A549 treated with DMSO at 1 μM for 4 hours (cell line): ENCODE measurements at places on chromosomes 3 and 15. TPM values are rescaled to one million over a fixed set of nuclear protein-coding genes. Genes with fewer than 3 reads are reported as not detected.

GPR149 gene
- total RNA-seq: not detected in 5 replicates

GPR176 gene
- total RNA-seq: 11.1 to 16.5 TPM (median 13.2 TPM) in 5 replicates

PLIN1 gene
- total RNA-seq: 0.05 to 0.17 TPM (median 0.08 TPM) in 4 of 5 replicates, not detected in the other

GOLGA6A gene
- 0.07 to 0.16 TPM in 2 of 5 replicates, not detected in the others for total RNA-seq

GPR160 gene
- total RNA-seq: 1.0 to 2.6 TPM (median 2.0 TPM) in 5 replicates

AHSG gene
- 0.08 TPM in 1 of 5 replicates, not detected in the others for total RNA-seq

LRRC31 gene
- total RNA-seq: 0.05 TPM in 1 of 5 replicates, not detected in the others

SNRK gene
- 4.2 to 5.4 TPM (median 4.7 TPM) in 5 replicates for total RNA-seq

FSIP1 gene
- total RNA-seq: 0.40 to 0.73 TPM (median 0.64 TPM) in 5 replicates

SEC11A gene
- 322 to 406 TPM (median 340 TPM) in 5 replicates for total RNA-seq

TIMP4 gene
- total RNA-seq: 10.8 to 14.6 TPM (median 11.3 TPM) in 5 replicates

ARPP19 gene
- 96.1 to 135 TPM (median 117 TPM) in 5 replicates for total RNA-seq

TAMM41 gene
- total RNA-seq: 16.5 to 30.3 TPM (median 27.6 TPM) in 5 replicates

OXSM gene
- 16.7 to 22.4 TPM (median 19.5 TPM) in 5 replicates for total RNA-seq

PRRT3 gene
- 1.0 to 1.5 TPM (median 1.4 TPM) in 5 replicates for total RNA-seq

HTR3E gene
- not detected in 5 replicates for total RNA-seq

ZNF445 gene
- 2.5 to 3.6 TPM (median 3.2 TPM) in 5 replicates for total RNA-seq

MEX3B gene
- total RNA-seq: 4.6 to 6.7 TPM (median 5.4 TPM) in 5 replicates

LTF gene
- total RNA-seq: not detected in 5 replicates

CEP19 gene
- 2.2 to 3.4 TPM (median 3.1 TPM) in 5 replicates for total RNA-seq

EPHB3 gene
- 0.30 to 0.95 TPM (median 0.37 TPM) in 5 replicates for total RNA-seq

SSUH2 gene
- 0.47 to 1.0 TPM (median 0.90 TPM) in 5 replicates for total RNA-seq

RTP3 gene
- total RNA-seq: not detected in 5 replicates

GOLGA6L7 gene
- total RNA-seq: not detected in 5 replicates

ROPN1 gene
- not detected in 5 replicates for total RNA-seq

KLHL18 gene
- total RNA-seq: 17.2 to 19.8 TPM (median 17.6 TPM) in 5 replicates

GOLGA8S gene
- total RNA-seq: 0.07 to 0.18 TPM (median 0.17 TPM) in 5 replicates

PP2D1 gene
- total RNA-seq: not detected in 5 replicates

SLCO3A1 gene
- total RNA-seq: 21.3 to 28.6 TPM (median 26.8 TPM) in 5 replicates

CIDEC gene
- total RNA-seq: 1.8 to 2.8 TPM (median 2.1 TPM) in 5 replicates

DNAJB8 gene
- not detected in 5 replicates for total RNA-seq

CLDN18 gene
- not detected in 5 replicates for total RNA-seq

CPN2 gene
- not detected in 5 replicates for total RNA-seq

LDHAL6B gene
- total RNA-seq: not detected in 5 replicates

SIN3A gene
- 29.2 to 38.7 TPM (median 36.8 TPM) in 5 replicates for total RNA-seq
